ENCODE measurements at places on chromosomes 7 and 10. TPM values are rescaled to one million over a fixed set of nuclear protein-coding genes. Genes with fewer than 3 reads are reported as not detected.

Gene HMX3
- not detected for total RNA-seq

Gene SPDYE5
- not detected for total RNA-seq

Gene MSS51
- total RNA-seq: 5.2 TPM

Gene ANKRD2
- not detected for total RNA-seq

Gene CELF2
- total RNA-seq: 78.9 TPM

Gene ASB4
- total RNA-seq: not detected

Gene GPR15LG
- not detected for total RNA-seq

GRCh38 chr10:33256458-33256857, 78.0 kb downstream of the NRP1 start:
- no peaks in the 10 kb centered on the region for H3K36me3 ChIP-seq
- H3K27me3 ChIP-seq: no peaks in the 10 kb centered on the region
- DNase-seq: no peak
- H3K27ac ChIP-seq: no peak overlapping the region

DNA sequence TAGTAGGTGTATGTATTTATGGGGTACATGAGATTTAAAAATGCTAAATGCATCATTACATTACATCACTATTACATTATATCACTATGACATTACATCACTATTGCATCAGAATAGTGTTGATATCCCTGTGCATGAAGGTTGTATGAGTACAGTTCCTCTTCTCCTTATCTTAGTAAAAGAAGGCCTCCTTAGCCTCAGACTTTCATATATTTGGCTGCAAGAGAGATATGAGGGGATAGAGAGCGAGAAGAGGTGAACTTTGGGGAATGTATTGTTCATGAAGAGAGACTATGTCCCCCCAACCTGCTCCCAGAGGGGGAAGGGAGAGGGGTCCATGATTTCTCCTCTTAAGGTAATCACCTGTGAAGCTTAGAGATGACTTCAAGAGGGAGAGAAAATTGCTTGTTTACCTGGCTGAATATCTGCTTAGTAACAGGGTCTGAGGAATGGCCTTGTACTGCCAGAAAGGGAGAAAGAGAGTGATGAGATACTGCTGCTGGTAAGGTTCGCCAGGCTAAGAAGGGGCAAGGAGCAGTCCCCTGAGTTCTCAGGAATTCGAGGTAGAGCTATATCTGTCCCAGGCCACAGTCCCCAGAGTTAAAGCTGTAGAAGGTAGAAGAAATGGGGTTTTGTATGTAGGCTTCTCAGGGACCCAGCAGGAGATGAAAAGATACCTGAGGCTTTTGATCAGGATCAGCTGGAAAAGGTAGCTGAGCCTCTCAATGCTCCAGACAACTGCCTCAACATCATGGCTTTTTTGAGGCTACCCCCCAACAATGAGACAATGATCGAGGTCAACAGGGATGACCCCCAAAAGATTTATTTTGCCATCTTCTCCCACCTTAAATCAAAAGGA, 168.4 kb upstream of the WNT16 start:
- H3K36me3 ChIP-seq: peaks cover 6% of the 10 kb centered on the region
- H3K27ac ChIP-seq: no peak overlapping the region
- H3K4me1 ChIP-seq: peaks cover 27% of the 10 kb centered on the region
- no peaks in the 10 kb centered on the region for H3K27me3 ChIP-seq

DNA sequence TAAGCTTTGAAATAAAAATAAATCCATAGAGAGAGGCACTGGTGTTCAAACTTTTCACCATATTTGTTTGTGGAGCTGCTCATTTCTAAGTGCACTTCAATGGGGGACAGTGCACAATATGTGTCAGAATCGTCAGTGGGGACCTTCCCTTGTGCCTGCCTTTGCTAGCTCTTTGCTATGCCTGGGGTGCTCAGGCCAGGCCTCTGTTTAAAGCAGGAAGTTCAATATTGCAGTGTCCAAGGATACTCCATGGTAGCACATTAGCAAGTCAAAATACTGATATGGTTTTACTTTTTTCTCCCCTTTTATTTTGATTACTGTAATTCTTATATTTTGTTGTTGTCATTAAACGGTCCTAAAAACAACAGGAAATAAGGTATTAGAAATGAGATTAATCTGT, 113.4 kb downstream of the POU6F2 start:
- H3K4me3 ChIP-seq: no peak overlapping the region
- no peaks in the 10 kb centered on the region for H3K36me3 ChIP-seq
- peaks cover 2% of the 10 kb centered on the region for H3K27me3 ChIP-seq
- H3K27ac ChIP-seq: no peak overlapping the region

DNA sequence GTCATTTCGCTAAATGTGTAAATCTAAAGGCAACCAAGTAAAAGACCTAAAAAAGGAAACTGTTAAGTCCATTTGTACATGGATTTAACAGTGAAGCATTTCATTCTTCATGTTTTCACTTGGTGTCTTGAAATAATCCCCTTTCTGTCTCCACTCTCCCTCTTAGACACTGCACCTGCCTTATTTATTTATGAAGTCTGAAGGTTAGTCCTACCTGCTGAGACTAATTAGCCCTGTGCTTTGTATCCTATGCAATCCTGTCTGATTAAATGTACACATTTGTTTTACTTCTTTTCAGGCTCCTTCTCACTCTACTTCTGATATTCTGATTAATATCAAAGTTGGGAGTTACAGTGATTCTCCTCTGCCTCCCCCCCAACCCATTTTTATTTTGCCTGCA, 1.9 kb upstream of the TCF7L2 start:
- peaks cover 31% of the 10 kb centered on the region for H3K27me3 ChIP-seq
- H3K4me1 ChIP-seq: peaks cover 25% of the 10 kb centered on the region
- no peak overlapping the region for H3K27ac ChIP-seq
- no peak overlapping the region for H3K4me3 ChIP-seq
- H3K36me3 ChIP-seq: no peaks in the 10 kb centered on the region

- no peak for DNase-seq
- H3K27me3 ChIP-seq: no peaks in the 10 kb centered on the region
- H3K27ac ChIP-seq: no peak overlapping the region
- no peaks in the 10 kb centered on the region for H3K36me3 ChIP-seq
- H3K4me3 ChIP-seq: no peak overlapping the region
Observed at GRCh38 chr7:23058408-23059096, 44.6 kb upstream of the HYCC1 start.

- H3K4me3 ChIP-seq: peak overlapping the region; percentile 39
- peaks cover 62% of the 10 kb centered on the region for H3K36me3 ChIP-seq
- peak; percentile 34 for DNase-seq
- H3K27me3 ChIP-seq: no peaks in the 10 kb centered on the region
Observed at GRCh38 chr7:152158801-152159587, 133.5 kb downstream of the GALNT11 start.

- H3K36me3 ChIP-seq: peaks cover 47% of the 10 kb centered on the region
- H3K27me3 ChIP-seq: no peaks in the 10 kb centered on the region
- H3K4me1 ChIP-seq: peaks cover 13% of the 10 kb centered on the region
- DNase-seq: no peak
- H3K4me3 ChIP-seq: no peak overlapping the region
Observed at GRCh38 chr10:75019370-75019769, 92.1 kb upstream of the SAMD8 start.

Data from activated B cell treated with CpG ODN at 0.5 μM for 24 hours (primary cell).